ENCODE measurements at places on chromosomes 5 and 9.
A peak's percentile ranks its signal among the peaks of the same experiment; 100 is the strongest.

- DNase-seq: no peak
Observed at GRCh38 chr5:154059583-154059982, 20.8 kb downstream of the MFAP3 start.

GRCh38 chr5:37836235-37836591 lies 3.6 kb downstream of the GDNF start:
- DNase-seq: no peak

- DNase-seq: no peak
Observed at GRCh38 chr5:132221781-132222648, 5.6 kb downstream of the P4HA2 start.

GRCh38 chr9:136625101-136626065 lies 37.3 kb upstream of the EGFL7 start:
- DNase-seq: peak; percentile 84

DNA sequence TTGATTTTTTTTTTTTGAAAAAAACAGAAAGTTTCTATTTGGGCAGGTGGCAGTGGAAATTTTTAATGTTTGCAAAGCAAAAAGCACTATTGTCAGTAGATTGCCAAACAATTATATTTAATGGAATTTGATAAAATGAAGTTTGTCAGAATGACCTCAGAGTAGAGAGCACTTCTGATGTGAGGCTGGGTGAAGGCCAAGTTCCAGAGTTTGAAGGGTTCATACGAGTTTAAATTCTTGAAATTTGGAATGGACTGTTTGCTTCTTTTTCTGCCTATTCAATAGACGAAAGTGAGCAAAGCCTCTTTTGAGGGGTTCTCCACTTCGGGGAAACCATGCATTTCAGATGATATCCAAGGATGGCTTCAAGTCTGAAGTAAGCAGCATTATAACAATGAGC lies 7.4 kb downstream of the SHC3 start:
- no peak for DNase-seq

DNA sequence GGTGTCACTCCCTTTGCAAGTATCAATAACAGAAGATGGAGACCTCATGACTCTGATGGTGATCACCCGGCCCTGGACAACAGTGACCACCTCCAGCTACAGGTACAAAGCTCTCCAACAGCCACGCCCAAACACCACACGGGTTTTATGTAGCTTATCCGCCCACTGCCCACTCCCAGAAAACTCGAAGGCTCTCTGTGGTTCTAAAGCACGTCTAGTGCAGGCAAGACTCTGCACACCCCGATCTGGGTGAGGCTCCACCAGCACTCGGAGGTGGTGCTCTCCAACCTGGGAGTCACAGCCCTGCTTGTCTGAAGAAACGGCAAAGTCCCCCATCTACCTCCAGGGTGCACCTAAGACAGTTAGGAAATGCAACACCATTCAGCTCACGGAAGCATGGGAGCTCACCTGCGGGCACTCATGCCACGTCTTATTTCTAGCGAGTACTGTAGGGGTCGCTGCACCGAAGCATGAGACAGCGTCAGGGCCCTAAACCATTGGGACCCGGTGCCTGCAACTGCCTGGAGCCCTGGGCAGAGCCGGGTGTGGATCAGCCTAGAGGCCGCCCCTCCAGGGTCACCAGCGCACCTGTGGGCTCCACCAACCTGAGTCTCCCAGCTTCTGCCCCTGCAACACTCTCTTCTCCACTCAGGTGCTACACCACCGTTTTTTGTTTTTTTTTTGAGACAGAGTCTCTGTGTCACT lies 58.1 kb upstream of the ZNF354A start:
- DNase-seq: no peak

GRCh38 chr9:101445353-101446029 lies 9.9 kb upstream of the ALDOB start:
- no peak for DNase-seq

DNA sequence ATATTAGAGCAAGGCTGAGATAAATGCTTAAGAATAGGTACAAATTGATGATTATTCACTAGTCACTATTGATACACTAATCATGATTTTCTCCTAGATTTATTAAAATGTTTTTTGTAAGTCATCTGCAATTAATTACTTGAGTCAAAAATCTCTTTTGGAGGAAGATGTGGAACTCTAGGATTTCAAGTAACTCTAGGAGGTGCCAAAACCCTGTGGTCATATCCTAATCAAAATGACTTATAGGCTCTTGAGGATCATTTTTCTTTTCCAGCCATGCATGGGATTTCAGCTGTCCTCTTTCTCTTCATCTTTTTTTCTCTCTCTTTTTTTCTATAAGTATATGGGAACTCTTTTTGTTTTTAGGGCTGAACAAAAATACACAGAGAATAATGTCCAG lies 141.8 kb upstream of the CD180 start:
- no peak for DNase-seq

DNA sequence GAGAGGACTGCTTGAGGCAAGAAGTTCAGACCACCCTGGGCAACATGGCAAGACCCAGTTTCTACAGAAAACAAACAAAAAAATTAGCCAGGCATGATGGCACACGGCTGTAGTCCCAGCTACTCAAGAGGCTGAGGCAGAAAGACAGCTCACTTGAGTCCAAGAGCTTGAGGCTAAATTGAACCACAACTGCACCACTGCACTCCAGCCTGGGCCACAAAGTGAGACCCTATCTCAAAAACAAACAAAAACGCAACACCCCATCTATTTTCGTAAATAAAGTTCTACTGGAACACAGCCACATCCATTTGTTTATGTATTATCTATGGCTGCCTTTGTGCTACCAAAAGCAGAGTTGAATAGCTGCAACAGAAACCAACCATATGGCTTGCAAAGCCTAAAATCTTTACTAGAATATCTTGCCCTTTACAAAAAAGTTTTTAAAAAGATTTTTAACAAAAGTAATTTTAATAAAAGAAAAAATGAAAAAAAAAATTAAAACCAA lies 67.5 kb downstream of the SETX start:
- no peak for DNase-seq
